ENCODE measurements at places on chromosomes 4 and X. TPM values are rescaled to one million over a fixed set of nuclear protein-coding genes. Genes with fewer than 3 reads are reported as not detected.

DNA sequence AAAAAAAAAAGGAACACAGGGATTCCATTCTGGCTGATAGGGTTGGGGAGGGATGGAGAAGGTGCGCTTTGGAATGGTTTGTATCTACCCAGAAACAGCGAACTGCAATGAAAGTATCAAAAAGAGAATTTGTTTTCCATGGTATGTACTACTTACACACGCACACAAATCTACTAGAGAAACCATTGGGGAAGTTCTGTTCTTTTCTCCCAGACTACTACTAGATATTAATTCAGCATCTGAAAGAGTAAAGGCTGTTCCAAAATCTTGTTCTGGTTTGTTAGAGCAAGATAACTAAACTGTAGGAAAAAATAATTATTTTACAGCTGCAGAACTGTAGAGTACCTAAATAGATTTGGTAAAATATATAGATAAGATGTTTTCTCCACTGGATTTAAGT lies 118.4 kb downstream of the CBR4 start:
- no peak for DNase-seq

DNA sequence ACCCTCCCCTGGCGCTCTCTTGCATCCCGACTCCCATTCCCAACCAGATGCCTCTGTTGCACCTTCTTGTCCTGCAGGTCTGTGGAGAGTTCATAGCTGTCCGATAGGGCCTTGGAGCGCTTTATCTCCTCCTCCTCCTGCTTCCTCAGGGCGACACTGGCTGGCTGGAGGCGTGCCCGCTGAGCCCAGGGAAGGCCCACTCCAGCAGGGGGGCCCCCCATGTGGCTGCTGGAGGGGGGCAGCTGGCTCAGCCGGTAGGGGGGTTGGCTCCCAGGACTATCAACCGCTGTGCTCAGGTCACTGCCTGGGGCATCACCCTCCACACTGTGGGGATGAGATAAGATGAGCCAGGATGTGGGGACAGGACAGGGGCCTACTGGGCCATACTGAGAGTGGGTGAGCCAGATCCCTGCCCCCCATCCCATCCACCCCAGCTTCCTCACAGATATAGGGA lies 25.6 kb downstream of the IQSEC2 start:
- no peak for DNase-seq

DNA sequence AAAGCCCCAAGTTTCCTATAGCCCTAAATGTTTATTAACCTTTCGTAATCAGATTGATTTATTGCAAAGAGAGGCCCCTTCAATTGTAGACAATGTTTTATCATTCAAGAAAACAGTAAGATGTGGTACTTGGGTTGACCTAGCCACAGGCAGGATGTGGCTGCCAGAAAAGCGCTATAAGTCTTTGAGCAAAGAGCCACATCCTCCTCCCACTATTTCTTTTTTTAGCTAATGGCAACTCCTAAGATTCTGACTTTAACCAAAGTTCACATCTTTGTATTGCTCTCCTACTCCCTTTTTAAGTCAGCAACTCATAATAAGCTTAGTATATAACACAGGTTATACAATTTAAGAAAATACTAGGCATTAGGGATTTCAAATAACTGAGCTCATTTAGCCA lies 70.7 kb upstream of the PPP3CA start:
- peak; percentile 74 for DNase-seq

DNA sequence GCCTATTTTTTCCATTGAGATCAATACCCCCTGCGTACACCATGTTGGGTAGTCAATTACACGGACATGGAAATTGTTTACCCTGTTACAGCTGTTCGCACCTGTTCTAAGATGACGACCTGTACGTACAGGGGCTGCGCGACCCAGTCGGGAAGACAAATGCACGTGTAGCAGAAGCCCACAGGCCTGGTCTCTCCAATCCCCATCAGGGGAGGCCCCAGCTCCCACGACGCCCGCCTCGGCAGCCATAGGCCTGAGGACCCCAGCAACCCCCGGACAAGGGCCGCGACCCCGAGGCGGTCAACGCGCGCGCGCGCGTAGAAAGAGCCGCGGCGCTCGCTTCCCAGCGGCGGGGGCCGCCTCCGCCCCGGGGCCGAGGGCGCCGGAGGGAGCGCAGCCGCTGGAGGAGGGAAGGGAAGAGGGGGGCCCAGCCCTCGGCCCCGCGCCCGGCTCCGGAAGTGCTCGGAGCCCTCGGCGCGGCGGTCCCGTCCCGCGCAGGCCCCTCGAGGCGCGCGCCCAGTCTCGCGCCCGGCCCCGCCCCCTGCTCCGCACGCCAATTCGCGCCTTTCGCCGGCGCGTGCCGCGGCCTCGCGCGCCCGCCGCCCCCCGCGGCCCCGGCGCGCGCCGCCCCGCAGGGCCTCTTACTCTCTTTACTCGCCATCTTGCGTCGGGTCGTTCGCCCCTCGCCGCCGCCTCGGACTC lies 618 bp downstream of the RBBP7 start:
- DNase-seq = peak; percentile 64

Gene GLOD5
- total RNA-seq = not detected

- no peak for DNase-seq
Measured at GRCh38 chr4:17030543-17030942, 132.1 kb upstream of the LDB2 start.

Gene CDKL5
- 2.9 TPM for total RNA-seq

- DNase-seq = no peak
Measured at GRCh38 chr4:27720010-27720766, 859.5 kb downstream of the STIM2 start.

DNA sequence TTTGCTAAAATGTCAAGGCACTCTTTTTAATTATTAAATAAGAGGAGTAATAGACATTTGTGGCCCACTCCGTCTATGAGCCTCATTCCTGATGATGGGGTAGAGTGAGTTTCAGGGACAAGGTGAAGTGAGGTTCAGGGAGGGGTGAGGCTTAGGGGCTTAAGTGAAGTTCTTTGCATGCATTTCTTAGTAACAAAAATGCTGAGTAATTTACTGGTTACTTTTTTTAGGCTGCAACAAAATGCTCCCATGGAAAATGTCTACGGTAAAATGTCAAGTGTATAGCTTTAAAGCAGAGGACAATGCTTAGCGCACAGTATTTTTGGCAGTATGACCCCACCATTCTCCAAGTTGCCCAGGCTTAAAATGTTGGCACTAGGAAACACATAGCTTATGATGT lies 2.0 kb upstream of the USO1 start:
- no peak for DNase-seq

DNA sequence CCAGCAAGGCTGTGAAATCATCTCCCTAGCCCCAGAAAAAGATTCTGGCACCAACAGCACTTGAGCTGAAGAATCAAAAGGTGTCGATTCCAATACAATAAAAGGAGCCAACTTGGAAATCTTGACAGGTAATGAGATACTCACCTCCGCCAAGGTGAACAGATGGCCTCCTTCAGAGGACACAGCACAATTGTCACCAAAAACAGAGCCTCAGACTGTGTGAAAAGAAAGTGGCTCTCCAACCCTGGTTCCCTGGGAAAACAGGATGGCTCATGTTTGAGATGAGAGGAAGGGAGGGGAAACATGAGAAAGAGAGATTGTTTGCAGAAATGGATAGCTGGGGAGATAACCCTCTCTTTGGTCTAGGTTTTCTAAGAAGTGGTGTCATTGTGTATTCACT lies 168.9 kb downstream of the HS3ST1 start:
- DNase-seq = no peak

- DNase-seq = no peak
Measured at GRCh38 chr4:45831692-45832091, 292.2 kb downstream of the GABRG1 start.

Gene AADAT
- not detected for total RNA-seq

Gene BCOR
- total RNA-seq = 38.0 TPM

DNA sequence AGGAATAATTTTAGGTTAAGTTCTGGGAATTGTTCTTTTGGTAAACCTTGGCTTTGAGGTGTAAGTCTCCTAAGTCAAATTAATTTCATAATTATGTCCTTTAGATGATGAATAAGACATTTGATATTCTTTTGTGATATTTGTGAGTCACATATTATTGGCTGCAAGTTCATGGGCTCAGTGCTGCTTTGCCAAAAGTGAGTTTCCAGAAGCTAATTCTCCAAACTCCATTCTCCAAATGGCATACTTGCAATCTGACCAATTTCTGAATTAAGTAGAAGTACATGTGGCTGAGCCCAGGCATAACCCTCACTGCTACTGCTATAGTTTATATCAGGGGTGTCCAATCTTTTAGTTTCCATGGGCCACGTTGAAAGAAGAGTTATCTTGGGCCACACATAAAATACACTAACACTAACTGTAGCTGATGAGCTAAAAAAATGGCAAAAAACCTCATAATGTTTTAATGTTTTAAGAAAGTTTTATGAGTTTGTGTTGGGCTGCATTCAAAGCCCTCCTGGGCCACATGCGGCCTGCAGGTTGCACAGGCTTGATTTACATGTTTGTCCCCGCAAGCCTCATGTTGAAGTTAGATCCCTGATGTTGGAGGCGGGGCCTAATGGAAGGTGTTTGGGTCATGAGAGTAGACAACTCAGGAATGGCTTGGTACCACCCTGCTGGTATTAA lies 196.1 kb downstream of the ZNF330 start:
- DNase-seq = no peak

DNA sequence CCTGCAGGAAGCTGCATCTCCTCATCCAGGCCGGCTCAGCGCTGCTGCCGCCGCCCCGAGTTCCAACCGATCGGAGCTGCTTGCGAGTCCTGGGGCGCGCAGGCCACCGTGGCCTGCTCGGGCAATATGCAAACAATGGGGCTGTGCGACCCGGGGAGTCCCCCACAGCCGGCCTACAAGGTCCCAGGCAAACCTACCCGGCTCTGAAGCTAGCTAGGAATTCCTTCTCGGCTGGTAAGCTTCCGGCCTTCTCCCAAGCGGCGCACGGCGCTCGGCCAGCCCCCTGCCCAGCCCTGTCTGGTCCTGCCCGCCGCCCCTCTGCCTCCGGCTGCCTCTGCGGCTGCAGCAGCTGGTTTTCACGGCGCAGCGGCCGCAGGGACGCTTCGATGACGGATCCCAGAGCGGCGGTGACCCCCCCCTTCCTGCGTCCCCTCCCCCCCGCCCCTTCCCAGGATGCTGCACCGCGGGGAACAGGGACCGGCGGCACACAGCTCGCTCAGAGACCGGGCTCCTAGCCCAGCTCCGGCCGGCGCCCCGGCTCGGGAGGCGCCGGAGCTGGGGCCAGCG lies 59.4 kb downstream of the TSC22D3 start:
- DNase-seq = peak; percentile 12

Gene CPLX1
- 0.62 TPM for total RNA-seq

DNA sequence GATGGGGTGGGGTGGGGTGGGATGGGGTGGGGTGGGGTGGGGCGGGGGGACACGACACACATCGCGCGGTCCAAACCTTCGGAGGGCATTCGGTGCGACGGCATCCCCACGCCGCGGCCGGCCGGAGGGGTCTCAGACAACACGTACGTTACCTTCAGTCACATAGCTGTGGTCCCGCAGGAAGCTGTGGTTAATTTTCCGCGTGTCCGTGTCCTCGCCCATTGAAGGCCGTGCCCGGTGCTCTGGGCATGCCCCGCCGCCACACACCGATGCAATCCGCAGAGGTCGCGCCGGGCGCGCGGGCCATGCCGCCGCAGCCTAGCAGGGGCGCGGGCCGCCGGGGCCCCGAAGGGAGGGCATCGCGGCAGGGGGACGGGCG lies 417 bp downstream of the PPP2R2C start:
- no peak for DNase-seq

Gene IDS
- 287 TPM for total RNA-seq

Gene MFAP3L
- 3.4 TPM for total RNA-seq

DNA sequence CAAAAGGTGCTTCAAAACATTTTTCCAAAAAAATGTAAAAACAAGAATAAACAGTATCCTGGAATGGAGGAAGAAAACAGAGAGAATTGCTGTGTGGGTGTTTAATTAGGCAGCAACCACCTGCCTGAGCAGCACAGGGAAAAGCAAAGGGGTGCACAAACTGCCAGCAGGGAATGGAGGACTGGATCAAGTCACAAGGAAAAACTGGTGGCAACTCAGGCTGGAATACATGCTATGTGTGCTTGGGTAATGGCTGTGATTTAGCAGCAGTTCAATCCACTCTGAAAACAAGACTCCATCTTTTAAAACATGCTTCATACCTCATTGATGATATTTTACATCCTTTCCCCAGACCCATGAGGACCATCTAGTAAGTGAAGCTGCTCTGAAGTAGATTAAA lies 179.5 kb downstream of the HS6ST2 start:
- no peak for DNase-seq

Gene C4orf54
- not detected for total RNA-seq

DNA sequence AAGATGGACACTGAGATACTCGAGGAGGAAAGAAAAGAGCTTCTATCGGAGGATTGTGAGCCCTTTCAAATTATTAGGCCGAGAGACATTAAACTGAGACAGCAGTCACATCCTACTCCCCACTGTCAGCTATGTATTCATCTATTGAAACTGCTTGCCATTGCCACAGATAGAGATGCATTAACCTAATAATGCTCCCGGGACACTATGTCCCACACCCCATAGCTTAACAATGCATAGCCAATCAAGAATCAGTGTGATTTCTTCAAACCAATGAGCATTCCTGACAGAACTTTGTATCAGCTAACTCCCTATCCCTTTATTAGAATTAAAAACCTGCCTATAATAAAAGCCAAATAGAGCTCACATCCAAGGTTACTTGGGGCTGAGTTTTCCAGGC lies 118.1 kb upstream of the NEIL3 start:
- no peak for DNase-seq

DNA sequence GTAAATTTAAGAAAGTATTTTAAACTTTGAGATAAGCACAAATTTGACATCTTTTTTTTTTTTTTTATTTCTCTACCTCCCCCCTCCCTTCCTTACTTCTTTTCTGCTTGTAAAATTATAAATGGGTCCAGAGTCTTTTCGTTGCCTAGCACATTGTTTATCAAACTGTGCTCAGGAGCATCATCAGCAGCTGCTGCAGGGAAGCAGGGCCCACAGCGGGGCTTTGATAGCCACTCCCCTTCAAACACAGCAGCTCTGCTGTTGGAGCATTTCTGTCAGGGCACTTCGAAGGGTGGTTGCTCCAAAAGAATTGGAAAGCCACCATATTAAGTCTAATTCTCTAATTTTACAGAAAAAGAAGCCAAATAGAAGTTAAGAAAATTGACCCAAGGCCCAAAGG lies 588.3 kb downstream of the SPRY1 start:
- no peak for DNase-seq

DNA sequence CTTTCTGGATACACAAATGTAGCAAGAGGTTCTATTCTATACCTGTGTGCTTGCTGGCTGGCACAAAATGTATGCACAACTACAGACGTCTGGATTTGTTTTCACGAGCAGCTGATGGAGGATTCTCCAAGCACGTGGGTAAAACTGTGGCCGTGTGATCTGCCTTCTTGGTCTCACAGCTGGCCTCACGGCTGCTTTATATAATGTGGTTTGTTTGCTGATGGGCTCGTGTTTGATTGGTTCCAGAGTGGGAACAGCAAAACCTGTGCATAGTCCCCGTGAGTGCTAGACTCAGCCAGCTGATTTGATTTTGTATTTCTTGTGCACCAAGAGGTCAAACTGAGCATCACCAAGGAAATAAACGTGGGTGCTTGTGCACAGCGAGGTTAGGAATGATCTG lies 262.6 kb upstream of the RPS6KA3 start:
- DNase-seq = no peak
